ENCODE measurements at places on chromosomes 2 and 18.
A peak's percentile ranks its signal among the peaks of the same experiment; 100 is the strongest.

GRCh38 chr18:22047485-22047884 is 121.9 kb upstream of the GATA6 start:
- DNase-seq: no peak

DNA sequence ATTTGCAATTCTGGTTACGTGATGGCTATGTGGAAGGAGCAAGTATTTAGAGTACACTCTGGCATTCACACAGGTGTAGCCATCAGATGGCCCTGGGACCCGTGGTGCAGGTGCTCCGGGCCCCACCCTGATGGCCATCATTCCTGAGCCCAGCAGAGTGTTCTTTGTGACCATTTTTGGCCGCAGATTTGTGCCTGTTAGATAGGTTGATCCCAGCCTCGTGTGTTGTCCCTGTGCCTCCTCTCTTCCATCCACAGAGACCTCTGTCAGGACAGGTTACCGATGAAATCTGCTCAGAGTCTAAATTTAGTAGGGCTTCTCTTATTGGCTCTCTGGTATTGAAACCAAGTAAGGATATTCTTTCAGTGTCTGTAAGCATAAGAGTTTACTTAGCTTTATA is 33.9 kb downstream of the MAPRE2 start:
- DNase-seq: no peak

- no peak for DNase-seq
Observed at GRCh38 chr2:115414466-115414865, 972.0 kb downstream of the DPP10 start.

- DNase-seq: no peak
Observed at GRCh38 chr2:123512547-123512946, 512.5 kb upstream of the CNTNAP5 start.

DNA sequence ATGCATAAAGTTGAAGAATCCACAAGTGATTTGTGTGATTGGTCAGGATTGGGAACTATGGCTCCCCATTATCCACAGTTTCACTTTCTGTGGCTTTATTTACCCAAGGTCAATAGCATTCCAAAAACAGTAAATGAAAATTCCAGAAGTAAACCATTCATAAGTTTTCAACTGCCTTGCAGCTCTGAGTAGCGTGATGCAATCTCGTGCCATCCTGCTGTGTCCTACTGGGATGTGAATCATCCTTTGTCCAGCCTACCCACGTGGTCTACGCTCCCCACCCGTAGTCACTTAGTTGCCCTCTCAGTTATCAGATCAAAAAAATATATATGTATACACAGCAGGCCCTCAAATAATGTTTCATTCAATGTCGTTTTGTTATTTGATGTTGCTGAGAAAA is 89.0 kb upstream of the DLGAP1 start:
- DNase-seq: no peak

GRCh38 chr2:204110338-204110741 is 173.8 kb downstream of the ICOS start:
- no peak for DNase-seq

GRCh38 chr2:232869138-232870017 is 686 bp upstream of the SNORC start:
- DNase-seq: no peak

DNA sequence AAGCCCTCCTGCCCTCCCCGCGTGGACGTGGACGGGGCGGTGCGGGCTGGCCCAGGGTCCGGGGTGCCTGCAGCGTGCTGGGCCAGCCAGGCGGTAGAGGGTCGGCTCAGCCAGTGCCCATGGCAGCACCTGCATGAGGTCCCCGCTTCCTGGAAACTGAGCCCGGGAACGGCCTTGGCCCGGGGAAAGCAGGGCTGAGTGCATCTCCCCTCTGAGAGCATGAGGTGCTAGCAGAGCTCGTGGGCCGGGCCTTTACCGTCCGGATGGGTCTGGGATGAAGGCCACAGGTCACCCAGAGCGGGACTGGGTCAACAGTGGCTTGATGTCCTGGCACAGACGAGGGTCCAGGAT is 39.8 kb downstream of the TSHZ1 start:
- no peak for DNase-seq

GRCh38 chr2:119772128-119772527 is 12.4 kb downstream of the PTPN4 start:
- DNase-seq: no peak

DNA sequence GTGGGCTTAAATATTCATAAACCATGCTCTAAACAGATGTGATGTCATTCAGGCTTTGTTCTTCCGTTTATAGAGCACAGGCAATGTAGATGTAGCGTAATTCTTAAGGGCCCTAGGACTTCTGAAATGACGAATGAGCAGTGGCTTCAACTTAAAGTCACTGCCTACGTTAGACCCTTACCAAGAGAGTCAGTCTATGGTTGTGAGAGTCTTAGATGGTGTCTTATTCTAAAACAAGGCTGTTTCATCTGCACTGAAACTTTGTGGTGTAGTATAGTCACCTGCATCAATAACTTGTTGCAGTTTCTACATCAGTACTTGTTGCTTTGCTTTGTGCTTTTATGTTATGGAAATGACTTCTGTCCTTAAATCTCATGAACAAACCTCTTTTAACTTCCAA is 56.0 kb downstream of the PIK3C3 start:
- no peak for DNase-seq

GRCh38 chr2:227153758-227154486 is 10.1 kb downstream of the COL4A4 start:
- DNase-seq: no peak

GRCh38 chr2:69565431-69565839 is 78.1 kb downstream of the AAK1 start:
- DNase-seq: peak; percentile 4

GRCh38 chr2:98824256-98825019 is 93.5 kb upstream of the MGAT4A start:
- DNase-seq: no peak

DNA sequence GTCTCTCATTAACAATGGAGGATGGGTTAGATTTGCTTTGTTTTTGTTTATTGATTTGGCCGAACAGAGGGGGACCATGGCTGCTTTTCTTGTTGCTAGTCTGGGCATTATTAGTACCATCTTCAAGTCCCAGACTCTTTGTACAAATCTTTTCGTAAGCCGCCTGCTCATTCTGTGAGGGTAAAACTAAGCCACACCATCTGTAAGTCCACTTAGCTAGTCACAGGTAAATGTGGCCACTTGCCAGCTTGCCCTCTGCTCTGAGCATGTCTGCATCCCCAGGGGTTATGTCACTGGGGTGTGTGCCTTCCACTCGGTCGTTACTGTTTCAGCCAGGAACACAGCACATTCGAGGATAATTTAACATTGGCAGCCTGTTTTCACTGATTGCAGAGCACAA is 85.6 kb downstream of the SMIM21 start:
- DNase-seq: no peak

DNA sequence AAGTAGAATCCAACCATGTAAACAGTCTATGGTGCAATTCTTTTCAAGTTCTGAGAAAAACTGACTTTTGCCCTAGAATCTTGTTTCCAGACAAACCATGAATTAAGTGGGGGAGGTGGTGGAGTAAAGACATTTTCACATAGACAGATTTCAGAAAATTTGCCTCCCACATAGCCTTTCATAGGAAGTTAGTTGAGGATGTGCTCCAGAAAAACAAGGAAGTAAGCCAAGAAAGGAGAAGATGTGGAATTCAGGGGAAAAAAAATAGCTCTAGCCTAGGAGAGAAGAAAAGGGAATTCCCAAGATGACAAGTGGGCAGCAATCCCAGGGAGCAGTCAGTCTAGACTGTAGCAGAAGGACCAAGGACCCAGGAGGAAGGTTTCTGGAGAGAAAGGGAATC is 17.4 kb downstream of the RUFY4 start:
- DNase-seq: no peak

- DNase-seq: no peak
Observed at GRCh38 chr2:235849489-235849888, 318.7 kb downstream of the GBX2 start.

GRCh38 chr2:162258686-162259085 is 15.4 kb upstream of the FAP start:
- DNase-seq: no peak

GRCh38 chr2:187842978-187843847 is 289.0 kb upstream of the TFPI start:
- DNase-seq: peak; percentile 10

DNA sequence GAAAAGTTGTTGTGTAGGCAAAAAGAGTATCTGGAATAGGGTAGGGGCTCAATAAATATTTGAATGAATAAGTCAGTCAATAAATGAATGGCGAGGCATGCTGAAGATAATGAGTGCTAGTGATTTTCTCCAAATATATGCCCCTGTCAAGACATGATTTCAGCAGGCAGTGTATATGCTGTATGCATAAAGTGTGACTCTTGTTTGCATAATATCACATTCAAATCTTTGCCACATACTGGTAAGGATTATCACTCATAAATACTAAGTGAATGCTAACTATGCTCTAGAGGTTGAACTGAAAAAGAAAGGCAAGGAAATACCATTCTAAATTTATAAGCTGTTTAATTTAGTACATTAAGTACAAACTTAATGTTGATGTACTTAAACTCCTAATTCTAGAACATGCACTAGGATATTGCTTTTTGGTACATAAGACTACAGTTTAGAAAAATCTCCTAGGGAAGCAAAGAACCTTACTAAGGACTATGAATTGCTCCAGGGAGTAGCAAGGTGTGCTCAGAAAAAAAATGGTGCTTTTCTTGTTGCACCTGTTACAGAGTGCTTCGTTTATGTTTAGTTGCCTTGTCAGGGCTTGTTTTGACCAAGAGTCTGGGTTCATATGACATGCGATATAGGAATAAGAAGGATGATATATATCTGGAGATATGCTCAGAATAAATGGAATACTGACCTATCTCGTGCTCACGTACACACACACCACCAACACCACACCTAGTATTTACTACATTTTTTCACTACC is 224.0 kb upstream of the TANK start:
- peak; percentile 34 for DNase-seq

DNA sequence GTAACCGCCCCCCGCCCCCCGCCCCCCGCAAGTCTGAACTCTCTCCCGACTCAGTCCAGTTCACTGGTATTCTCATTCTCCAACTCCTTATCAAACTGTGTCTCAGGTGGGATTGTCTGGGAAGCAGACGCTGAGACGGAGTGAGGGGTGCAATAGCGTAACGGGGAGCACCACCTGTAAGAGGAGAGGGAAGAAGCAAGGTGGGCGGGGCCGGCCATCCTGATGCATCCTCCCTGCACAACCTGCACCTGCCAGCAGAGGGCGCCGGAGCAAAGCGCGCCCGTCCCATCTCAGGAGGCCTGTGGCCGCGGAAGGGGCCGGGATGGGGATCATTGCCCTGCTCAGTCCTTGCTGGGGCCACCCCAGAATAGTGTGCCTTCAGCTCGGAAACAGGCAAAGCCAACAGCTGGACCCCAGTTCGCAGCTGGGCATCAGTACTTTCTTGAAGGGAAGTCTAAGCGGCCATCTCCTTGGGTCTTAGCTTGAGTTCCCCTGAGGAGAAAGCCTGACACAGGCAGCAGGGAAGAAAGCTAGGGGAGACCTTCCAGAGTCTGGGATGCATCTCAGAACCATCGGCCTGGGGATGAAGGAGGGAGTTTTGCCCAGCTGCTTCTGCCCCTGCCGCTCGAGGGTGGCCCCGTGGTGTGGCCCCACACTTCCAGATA is 208.0 kb downstream of the TFCP2L1 start:
- peak; percentile 65 for DNase-seq

DNA sequence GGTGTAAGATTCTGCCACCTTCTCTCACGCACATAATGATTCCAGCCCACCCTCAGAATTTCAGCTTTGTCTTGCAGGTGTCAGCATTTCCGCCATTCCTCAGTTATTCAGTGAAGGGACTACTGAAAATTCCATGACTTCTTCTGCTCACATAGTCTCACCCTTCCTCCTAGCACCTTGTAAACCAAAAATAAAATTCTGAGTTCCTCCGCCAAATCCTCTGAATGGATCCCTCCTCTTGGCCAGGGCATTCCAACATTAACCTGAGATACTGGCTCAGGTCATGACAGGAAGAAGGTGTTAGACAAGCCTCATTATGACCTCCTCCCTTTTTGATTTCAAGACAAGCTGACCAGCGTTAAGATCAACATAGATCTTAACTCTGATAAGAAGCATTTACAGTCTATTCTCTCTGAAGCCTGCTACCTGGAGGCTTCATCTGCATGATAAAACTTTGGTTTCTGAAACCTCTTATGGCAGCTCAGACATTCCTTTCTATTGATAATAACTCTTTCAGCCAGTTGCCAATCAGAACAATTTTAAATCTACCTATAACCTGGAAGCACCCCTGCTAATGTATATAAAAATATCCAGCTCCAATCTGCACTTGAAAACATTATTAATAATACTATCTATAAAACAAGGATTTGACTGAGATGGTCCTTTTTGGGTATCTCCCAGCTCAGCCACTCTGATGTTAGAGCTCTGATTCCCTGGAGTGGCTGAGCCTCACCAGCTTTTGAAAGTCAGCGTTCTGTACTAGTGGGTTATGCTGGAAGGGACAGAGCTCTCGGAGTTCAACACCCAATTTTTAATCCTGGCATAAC is 136.4 kb upstream of the APCDD1 start:
- DNase-seq: no peak

GRCh38 chr18:59402432-59403090 is 43.5 kb upstream of the LMAN1 start:
- DNase-seq: peak; percentile 92

GRCh38 chr2:43513796-43514195 is 82.0 kb downstream of the THADA start:
- DNase-seq: no peak

- peak; percentile 29 for DNase-seq
Observed at GRCh38 chr18:13390196-13390595, 171.6 kb downstream of the LDLRAD4 start.

GRCh38 chr2:109084341-109084740 is 44.7 kb upstream of the SH3RF3 start:
- DNase-seq: no peak
